ENCODE measurements at places on chromosomes 16 and 17.
A peak's percentile ranks its signal among the peaks of the same experiment; 100 is the strongest.

DNA sequence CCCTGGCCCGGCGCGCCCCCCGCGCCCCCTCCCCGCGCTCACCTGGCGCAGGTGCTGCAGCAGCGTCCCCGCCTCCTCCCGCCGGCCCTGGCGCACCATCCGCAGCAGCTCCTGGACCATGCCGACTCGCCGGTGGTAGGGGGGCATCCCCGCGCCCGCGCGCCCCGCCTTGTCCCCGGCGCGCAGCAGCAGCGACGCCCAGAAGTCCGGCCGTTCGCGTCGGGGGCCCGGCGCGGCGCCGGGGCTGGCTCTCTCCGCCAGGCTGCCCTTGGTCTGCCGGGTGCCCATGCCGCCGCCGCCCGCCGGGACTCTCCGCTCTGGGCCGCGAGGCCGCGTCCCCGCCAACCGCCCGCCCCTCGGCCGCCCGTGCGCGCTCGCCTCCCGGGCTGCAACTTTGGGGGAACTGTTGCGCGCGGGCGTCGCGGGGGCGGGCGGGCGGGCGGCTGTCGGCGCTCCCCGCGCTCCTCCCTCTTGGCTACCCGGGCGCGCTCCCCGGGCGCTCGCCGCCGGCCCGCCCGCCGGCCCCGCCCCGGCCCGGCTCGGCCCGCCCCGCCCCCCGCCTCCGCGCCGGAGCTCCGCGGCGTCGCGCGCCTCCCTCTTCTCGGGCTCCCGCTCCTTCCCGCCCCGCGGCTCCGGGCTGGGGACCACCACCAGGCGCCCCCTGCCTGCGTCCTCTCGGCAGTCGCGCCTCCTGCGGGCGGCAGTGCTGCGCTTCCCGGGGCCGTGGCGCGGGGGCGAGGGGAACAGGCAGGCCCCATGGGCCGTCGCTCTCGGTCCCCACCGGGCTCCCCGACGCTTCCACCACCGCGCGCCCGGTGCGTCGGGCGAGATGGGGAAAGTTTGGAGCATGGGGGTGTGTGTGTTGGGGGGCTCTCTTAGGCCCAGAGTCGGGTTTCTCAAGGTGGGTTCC is at the start of gene LRRC75A:
TSS of gene LRRC75A (minus strand) at position 491 of the 910 bp plus-strand sequence. CDS start at position 288, 203 bp downstream.
- peak; percentile 51 for DNase-seq

DNA sequence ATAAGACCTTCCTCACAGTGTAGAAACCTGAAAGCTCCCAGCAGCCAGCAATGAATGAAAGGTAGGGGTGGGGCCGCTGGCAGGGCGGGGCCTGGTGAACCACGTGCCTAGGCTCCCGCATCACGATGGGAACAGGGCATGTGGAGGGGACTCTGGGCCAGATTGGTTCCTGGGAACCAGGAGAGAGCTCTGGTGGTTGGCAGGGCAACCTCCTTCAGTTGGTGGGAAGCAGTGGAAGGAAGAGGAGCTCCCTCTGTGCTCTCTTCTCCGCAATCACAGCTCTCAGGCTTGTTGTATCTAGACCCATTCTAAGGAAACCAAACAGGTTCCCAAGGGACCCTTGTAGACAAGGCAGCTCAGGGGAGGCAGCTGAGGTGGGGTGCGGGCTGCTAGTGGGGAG is 10.5 kb downstream of the GGA2 start:
- no peak for DNase-seq

GRCh38 chr17:43962479-43962878 is 8.7 kb upstream of the PYY start:
- DNase-seq: no peak

GRCh38 chr16:2194166-2194834 is 2.1 kb downstream of the CASKIN1 start:
- no peak for DNase-seq

DNA sequence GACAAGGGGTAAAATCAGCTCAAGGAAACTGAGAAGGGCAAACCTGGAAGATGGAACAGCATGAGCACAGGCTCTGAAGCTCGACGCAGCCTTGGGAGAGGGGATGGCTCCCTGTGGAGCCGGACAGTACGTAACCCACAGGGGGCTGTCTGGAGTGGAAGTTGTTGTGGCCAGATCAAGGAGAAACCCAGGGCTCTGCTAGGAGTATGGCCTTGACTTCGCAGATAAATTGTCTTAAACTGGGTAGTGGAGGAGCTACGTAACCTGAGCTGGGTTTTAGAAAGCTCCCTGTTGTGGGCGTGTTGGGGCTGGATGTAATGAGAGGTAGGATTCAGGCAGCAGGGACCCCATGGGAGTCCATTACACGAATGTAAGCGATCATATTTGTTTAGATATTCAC is 25.5 kb upstream of the AXIN2 start:
- no peak for DNase-seq

DNA sequence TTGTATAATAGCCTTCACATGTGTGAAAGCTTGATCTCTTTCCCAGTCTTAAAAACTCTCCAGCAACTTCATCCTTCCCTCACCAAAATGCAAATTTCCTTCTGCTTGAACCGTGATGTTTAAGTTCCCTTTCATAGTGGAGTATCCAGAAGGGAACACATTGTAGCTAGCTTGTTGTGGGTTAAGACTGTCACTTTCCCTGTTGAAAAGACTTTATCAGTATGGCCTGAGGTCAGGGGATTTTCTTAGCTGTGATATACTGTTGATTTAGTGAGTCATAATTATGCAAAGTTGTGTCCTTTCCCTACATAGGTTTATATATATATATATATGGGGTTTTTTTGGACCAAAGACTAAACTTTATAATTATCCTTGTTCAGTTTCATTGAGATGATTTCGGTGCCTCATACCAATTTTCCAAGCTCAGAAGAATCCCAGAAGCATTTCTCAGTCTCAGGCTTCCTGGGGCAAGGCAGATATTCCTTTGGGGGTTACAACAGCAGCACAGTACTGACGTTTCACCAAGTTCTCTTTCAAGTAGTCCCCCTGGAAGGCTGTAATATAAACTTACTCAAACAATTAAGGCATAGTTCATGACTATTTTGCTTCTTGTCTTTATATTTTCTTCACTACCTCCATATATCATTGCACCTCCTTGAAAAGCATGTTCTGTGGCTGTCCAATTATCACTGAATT is 35.7 kb downstream of the ESRP2 start:
- DNase-seq: no peak

- no peak for DNase-seq
Measured at GRCh38 chr16:852451-853185, 52.1 kb upstream of the GNG13 start.

GRCh38 chr16:85393674-85394451 is 219.3 kb upstream of the GSE1 start:
- DNase-seq: peak; percentile 59

- no peak for DNase-seq
Measured at GRCh38 chr16:23333034-23333579, 31.0 kb downstream of the SCNN1B start.

DNA sequence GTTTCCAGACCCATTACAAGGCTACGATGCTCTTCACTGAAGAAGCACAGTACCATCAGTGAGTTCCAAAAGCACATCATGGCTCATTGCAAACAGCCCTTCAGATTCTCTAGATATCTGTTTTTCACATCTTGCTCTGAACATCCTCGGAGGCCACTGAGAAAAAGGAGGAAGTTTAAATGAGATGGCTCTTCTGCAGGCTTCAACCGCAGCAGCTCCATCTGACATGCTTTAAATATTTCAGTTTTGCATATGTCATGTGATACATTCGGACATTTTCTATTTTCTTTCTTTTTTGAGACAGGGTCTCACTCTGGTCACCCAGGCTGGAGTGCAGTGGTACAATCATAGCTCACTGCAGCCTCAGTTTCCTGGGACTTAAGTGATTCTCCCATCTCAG is 396.8 kb downstream of the NPIPA8 start:
- no peak for DNase-seq

GRCh38 chr16:28974007-28974436 is 556 bp upstream of the SPNS1 start:
- no peak for DNase-seq

GRCh38 chr16:87196661-87197060 is 120.5 kb downstream of the C16orf95 start:
- no peak for DNase-seq

DNA sequence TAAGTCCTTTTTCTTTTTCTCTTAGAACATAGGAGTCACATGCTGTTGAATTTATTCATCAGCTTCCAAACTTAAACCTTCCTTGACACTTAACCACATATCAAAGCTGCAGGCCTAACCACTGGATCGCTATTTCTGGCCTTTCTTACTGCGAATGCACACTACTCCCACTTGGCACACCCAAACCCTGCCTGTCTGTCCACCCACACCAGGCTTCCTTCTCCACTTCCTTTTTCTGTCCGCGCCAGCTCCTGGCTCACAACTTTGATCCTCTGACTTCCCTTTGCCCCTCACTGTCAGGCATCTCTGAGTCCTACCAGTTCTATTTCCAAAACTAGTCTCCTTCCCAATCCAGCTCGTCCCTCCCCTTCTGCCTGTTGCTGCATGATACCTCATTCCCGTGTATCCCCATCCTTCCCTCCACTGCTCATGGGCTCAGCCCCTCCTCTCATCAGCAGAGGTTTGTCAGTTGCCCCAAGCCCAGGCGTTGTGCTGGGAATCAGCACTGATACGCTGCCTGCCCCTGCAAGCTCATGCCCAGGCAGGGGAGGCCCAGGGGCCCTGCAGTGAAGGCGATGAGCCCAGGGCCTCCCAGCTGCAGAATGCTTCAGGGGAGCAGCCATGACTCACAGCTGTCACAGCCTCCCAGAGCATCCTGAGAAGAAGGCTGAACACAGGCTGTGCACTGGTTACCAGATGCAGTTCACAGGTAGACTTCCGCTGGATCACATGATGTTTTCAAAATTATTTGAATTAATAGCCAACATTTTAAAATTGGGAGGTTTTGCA is 179.8 kb downstream of the KATNIP start:
- DNase-seq: no peak

DNA sequence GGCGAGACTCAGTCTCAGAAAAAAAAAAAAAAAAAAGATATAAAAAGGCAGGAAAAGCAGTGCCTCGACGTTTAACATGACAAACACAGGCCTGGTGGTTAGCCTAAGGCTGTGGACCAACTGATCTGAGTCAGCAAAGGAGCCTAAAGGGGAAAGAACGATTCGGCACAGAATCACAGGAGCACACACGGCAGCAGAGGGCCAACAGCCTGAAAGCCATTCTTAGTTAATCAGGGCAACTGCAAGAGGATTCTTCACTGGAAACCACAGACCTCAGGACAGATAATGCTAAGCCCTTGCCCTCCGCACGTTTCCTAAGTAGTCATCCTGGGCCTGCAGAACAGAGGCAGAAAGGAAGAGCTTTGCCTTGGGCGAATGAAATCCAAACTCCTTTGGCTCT is 14.7 kb downstream of the TMEM11 start:
- no peak for DNase-seq

- no peak for DNase-seq
Measured at GRCh38 chr17:6488008-6488539, 43.8 kb downstream of the PIMREG start.

DNA sequence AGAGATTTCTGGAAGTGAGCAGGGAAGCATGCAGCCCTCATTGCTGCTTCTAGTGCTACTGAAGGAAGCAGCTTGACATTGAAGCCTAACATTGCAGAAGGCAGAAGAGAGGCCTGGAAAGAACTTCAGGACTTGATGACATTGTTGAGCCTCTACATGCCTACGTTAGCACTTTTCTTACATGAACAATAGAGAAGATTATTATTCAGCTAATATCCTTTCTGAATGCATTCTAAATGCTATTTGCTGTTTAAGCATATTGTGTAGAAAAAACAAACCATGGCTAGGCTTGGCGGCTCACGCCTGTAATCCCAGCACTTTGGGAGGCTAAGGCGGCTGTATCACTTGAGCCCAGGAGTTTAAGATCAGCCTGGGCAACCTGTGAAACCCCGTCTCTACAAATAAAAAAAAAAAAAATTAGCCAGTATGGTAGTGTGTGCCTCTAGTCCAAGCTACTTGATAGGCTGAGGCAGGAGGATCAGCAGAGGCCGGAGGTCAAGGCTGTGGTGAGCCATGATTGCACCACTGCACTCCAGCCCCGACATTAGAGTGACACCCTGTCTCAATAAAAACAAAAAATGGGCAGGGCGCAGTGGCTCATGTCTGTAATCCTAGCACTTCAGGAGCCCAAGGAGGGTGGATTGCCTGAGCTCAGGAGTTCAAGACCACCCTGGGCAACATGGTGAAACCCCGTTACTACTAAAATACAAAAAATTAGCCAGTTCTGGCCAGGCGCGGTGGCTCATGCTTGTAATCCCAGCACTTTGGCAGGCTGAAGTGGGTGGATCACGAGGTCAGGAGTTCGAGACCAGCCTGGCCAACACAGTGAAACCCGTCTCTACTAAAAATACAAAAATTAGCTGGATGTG is 2.2 kb upstream of the AURKB start:
- DNase-seq: no peak

DNA sequence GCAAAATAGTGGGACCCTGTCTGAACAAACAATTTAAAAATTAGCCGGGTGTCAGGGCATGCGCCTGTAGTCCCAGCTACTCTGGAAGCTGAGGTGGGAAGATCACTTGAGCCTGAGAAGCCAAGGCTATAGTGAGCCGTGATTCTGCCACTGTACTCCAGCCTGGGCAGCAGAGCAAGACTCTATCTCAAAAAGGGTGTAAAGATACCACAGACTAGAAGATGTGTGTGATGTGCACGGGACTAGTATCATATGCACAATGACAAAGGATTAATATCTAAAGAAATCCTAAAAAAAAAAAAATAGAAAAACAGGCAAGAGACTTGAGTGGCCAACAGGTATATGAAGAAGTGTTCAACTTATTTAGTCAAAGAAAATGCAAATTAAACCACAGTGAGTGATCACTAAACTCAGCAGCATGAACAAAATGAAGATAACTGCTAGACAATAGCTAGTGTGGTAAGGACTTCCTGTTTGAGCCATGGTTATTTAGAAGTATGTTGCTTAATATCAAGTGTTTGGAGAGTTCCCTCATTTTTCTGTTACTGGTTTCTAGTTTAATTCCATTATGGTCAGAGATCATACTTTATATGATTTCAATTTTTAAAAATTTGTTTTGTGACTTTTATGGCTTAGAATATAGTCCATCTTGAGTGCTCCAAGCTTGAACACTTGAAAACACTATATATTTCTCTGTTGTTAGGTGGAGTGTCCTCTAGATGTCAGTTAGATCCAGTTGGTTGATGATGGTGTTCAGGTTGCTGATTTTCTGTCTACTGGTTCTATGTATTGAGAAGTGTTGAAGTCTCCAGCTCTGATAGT is 14.7 kb upstream of the SLX4 start:
- DNase-seq: no peak

- DNase-seq: no peak
Measured at GRCh38 chr17:76560877-76561221, 21.0 kb downstream of the PRCD start.

GRCh38 chr16:57668630-57669475 is 747 bp downstream of the ADGRG3 start:
- no peak for DNase-seq

GRCh38 chr16:63385714-63386432 is 1349.6 kb upstream of the CDH8 start:
- no peak for DNase-seq

GRCh38 chr16:8005096-8005860 is 585.0 kb downstream of the TMEM114 start:
- DNase-seq: no peak

GRCh38 chr17:81582341-81582740 is 30.2 kb upstream of the FAAP100 start:
- DNase-seq: no peak

- DNase-seq: no peak
Measured at GRCh38 chr17:77768248-77768852, 190.2 kb upstream of the TNRC6C start.

GRCh38 chr17:50177983-50178834 is 12.4 kb downstream of the SGCA start:
- peak; percentile 41 for DNase-seq

Measured in CD4-positive, alpha-beta T cell (primary cell).